ENCODE measurements at places on chromosomes 12 and 14. TPM values are rescaled to one million over a fixed set of nuclear protein-coding genes. Genes with fewer than 3 reads are reported as not detected.

Gene PLEK2
- total RNA-seq: 1.6 TPM

Gene PRH2
- total RNA-seq: not detected

Gene C12orf50
- 0.35 TPM for total RNA-seq

Gene CACNA1C
- 1.4 TPM for total RNA-seq

Gene CPSF6
- total RNA-seq: 139 TPM

Gene IL22
- not detected for total RNA-seq

Gene TEX52
- total RNA-seq: 0.41 TPM

Gene OR4E2
- not detected for total RNA-seq

Gene PTPN11
- total RNA-seq: 106 TPM

Gene MSRB3
- 1.2 TPM for total RNA-seq

Gene PPP1R36
- total RNA-seq: 1.2 TPM

Gene GAS2L3
- total RNA-seq: 24.3 TPM

Gene PNMA1
- total RNA-seq: 71.3 TPM

Gene FSCB
- total RNA-seq: not detected

Gene KRT8
- total RNA-seq: 1,920 TPM

Gene PRB4
- total RNA-seq: not detected

Gene GLI1
- 5.6 TPM for total RNA-seq

Gene GNPNAT1
- 71.3 TPM for total RNA-seq

Gene MYF6
- total RNA-seq: not detected

Gene C3AR1
- not detected for total RNA-seq

Gene SLC16A7
- 2.2 TPM for total RNA-seq

Gene PLCZ1
- not detected for total RNA-seq

Gene ALDH2
- 91.4 TPM for total RNA-seq

Gene HCAR2
- not detected for total RNA-seq

Gene DNAH10
- total RNA-seq: 0.54 TPM

Gene SLC6A12
- 0.90 TPM for total RNA-seq

Gene TRAF3
- 16.7 TPM for total RNA-seq

Gene BEST3
- not detected for total RNA-seq

Gene OLR1
- not detected for total RNA-seq

Gene RTL1
- total RNA-seq: 0.86 TPM

Gene EXOC3L4
- total RNA-seq: 2.5 TPM

Gene KERA
- total RNA-seq: not detected

Gene CPNE6
- total RNA-seq: not detected

Gene YARS2
- total RNA-seq: 74.3 TPM

Gene GLIPR1L2
- 0.29 TPM for total RNA-seq

Gene PIWIL1
- not detected for total RNA-seq

Gene TMEM229B
- total RNA-seq: 0.88 TPM

Gene BBOF1
- total RNA-seq: 3.9 TPM

Gene TRIM9
- 4.5 TPM for total RNA-seq

Gene GLIPR1L1
- not detected for total RNA-seq

Gene OASL
- not detected for total RNA-seq

Gene MGP
- not detected for total RNA-seq

Gene TCL1B
- total RNA-seq: 0.93 TPM

Gene KCNH3
- total RNA-seq: 1.9 TPM

Gene NPAS3
- 1.6 TPM for total RNA-seq

Gene B3GNT4
- 1.2 TPM for total RNA-seq

Gene DYNC1H1
- 443 TPM for total RNA-seq

Gene TNS2
- 10.9 TPM for total RNA-seq

Gene RASSF9
- 0.88 TPM for total RNA-seq

Gene MANSC4
- not detected for total RNA-seq

All from endodermal cell (in vitro differentiated cells).